Fibroblast of skin of left biceps (primary cell): ENCODE measurements at places on chromosomes 11 and 22.
A peak's percentile ranks its signal among the peaks of the same experiment; 100 is the strongest.

- no peak for DNase-seq
Measured at GRCh38 chr11:47852053-47852452, 3.9 kb upstream of the NUP160 start.

- no peak for DNase-seq
Measured at GRCh38 chr11:27095059-27095458, 54.4 kb downstream of the BBOX1 start.

DNA sequence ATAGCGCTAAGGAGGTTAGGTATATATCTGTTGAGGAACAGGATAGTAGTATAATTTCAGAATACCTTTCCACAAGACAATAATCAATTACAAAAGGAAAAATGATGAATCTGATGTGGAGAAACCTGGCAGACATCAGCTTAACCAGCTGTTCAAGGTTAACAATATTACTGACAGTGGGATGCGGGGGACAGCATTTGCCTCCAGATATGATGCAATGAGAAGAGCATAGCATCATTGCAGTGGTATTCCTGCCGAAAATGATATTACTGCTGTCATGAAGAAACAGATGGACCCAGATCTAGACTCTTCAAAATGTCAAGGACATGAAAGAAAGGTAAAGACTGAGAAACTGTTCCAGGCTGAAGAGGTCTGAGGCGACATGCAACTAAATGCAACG lies 49.7 kb downstream of the RBFOX2 start:
- DNase-seq = no peak

GRCh38 chr11:119573858-119574257 lies 150.9 kb upstream of the THY1 start:
- DNase-seq = no peak

DNA sequence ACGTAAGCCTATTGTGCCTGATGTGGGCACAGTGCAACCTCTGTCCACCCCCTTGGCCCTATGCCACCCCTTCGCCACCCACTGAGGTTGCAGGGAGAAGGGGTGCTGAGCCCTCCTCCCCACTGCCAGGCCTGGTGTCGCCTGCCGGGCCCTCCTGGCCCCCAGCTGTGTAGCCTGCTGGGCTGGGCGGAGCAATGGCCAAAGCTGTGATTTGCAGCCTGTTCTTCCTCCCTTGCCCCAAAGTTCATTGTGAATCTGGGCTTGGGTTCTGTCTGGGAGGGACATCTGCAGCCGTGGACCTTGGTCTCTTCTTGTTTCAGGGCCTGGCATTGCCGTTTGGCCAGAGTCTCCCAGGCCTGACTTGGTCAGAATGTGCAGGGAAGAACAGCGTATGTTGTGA lies 121.9 kb downstream of the PKNOX2 start:
- DNase-seq = no peak

GRCh38 chr11:9716275-9717039 lies 52.6 kb downstream of the SWAP70 start:
- peak; percentile 31 for DNase-seq

GRCh38 chr11:23961503-23962338 lies 535.1 kb upstream of the LUZP2 start:
- no peak for DNase-seq

- no peak for DNase-seq
Measured at GRCh38 chr11:48052183-48053044, 72.1 kb downstream of the PTPRJ start.

- no peak for DNase-seq
Measured at GRCh38 chr11:64028398-64029115, 7.2 kb upstream of the FLRT1 start.

DNA sequence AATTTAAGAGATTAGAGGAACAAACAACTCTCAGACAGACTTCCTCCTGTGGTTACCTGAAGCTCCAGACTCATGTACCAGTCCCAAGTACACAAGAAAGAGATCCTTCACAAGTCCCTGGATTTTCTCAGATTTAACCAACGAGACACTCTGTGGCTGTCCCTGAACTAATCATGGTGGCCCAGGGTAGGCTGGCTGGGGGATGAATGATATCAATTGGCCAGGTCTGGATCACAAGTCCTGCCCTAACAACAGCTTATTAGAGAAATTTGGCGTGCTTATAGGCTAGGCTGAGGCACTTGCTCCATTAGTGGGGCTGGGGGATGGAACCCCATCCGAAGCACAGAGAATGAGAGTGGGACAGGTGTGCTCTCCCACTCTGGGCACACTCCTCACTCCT lies 22.1 kb downstream of the HEPHL1 start:
- no peak for DNase-seq

GRCh38 chr11:32113920-32114203 lies 23.0 kb downstream of the RCN1 start:
- no peak for DNase-seq

DNA sequence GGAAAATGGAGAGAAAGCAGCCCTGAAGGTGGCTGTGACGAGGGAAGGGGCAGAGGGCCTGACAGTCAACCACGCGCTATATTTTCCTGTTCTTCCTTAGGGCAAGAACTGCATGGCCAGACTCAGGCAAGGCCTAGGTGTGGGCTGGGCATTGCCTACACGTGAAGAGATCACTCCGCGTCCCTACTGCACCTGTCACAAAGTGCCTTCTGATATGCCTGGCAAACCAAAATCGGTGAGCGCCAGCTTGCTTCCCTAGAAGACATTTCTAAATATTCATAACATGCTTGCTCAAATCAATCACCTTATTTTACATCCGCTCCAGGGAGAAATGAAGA lies 6.3 kb downstream of the TMEM121B start:
- DNase-seq = no peak

DNA sequence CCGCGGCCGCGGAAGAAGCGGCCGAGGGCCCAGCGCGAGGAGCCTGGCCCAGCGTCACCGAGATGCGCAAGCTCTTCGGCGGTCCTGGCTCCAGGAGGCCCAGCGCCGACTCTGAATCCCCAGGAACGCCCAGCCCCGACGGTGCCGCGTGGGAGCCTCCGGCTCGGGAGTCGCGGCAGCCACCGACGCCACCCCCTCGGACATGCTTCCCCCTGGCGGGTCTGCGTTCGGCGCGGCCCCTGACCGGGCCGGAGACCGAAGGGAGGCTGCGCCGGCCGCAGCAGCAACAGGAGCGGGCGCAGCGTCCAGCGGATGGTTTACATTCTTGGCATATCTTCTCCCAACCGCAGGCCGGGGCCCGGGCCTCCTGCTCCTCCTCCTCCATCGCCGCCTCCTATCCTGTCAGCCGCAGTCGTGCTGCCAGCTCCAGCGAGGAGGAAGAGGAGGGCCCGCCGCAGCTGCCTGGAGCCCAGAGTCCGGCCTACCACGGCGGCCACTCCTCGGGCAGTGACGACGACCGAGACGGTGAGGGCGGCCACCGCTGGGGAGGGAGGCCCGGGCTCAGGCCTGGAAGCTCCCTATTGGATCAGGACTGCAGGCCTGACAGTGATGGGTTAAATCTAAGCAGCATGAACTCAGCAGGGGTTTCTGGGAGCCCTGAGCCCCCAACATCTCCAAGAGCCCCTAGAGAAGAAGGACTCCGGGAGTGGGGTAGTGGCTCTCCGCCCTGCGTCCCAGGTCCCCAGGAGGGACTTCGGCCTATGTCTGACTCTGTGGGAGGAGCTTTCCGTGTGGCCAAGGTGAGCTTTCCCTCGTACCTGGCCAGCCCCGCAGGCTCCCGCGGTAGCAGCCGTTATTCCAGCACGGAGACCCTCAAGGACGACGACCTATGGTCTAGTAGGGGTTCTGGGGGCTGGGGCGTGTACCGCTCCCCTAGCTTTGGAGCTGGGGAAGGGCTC lies 1.2 kb downstream of the ARHGEF17 start:
- DNase-seq = peak; percentile 88

DNA sequence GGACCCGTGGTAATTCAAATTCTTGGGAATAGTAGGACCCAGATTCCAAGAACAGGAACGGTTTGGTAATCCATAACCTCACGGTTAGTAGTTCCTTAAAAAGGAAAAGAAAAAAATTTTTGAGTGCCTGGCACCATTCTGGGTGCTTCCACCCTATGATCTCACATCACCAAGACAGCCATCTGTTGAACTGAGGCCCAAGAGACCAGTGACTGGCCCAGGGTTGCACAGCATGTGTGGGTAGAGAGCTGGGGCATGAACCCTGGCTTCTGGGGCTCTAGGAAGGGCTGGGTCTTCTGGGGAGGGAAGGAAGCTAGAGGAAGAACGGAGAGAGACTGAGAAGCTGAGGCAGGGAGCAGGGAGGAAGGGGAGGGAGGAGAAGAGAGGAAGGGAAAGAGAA lies 4.7 kb upstream of the SPI1 start:
- DNase-seq = no peak

DNA sequence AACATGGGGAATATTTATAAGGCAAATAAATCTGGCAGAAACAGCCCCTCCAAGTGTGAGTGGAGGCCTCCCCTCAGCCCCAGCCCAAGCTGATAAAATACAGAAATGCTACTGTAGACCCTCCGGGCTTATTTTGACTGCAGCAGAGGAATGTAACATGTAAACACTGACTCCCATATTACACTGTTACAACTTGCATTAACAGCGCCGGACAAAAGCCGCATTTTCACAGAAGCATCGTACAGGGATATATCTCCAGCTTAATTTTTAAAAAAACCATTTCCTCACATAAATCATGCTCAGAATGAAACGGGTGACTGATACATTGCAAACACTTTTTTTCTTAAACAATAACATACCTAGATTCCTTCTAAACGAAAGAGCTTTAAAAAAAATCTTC lies 36.6 kb upstream of the COMT start:
- no peak for DNase-seq

GRCh38 chr11:86151174-86152005 lies 82.5 kb upstream of the PICALM start:
- DNase-seq = no peak

DNA sequence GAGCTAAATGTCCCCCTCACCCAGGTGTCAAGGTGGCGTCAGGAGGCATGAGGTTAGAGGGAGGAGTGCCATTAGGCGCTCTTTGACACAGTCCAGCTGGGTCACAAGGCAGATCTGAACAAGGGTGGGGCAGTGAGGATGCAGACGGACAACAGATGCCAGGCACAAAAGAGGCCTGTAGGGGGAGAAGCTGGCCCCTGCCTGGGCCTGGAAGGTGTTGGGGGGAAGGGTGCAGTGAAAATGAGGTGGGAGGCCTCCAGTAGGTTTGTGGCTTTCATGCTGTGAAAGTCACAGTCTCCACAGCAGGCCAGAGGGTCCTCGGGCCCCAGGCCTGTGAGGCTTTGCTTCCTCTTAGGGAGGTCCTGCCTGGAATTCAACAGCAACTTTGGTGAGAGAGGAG lies 85.0 kb upstream of the PLET1 start:
- DNase-seq = no peak

DNA sequence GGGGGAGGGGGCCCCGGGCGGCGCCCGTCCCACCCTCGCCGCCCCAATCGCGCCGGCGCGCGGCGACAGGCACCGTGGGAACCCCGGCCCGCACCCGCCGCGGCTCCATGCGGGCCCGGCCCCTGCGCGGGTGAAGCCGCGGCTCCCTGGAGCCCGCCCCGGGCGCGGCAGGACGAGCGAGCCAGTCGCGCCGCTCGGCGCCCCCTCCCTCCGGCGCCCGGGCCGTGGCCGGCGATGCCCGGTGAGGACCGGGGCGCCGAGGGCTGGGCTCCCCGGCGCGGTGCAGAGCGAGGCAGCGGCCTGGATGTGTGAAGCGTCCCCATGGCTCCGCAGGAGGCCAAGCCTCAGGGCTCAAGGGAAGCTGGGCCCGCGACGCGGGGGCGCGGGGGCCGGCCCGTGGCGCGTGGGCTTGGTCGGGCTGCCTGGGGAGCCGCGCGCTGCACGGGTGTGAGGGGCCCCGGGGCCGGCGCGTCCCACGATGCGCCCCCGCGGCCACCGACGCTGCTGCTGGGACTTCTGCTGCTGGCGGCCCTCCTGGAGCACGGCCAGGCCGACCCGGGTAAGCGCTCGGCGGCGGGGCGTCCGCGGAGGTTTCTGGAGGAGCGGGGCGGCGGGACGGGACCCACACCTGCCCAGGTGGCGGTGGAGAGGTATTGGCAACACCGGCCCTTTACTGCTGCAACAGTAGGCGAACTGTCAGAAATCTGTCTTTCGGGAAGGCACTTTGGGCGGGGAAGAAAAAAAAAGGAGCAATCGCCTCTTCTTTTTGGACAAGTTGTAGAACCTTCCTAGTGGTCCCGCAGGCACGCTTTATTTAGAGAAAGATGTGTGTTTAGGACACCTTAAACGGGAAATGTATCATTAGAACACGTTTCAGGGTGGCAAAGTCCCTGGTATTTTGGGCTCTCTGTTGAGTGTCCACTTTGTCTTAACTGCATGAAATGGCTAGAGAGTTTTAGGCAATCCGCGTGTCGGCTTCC lies 119.4 kb downstream of the HIPK3 start:
- DNase-seq = no peak

DNA sequence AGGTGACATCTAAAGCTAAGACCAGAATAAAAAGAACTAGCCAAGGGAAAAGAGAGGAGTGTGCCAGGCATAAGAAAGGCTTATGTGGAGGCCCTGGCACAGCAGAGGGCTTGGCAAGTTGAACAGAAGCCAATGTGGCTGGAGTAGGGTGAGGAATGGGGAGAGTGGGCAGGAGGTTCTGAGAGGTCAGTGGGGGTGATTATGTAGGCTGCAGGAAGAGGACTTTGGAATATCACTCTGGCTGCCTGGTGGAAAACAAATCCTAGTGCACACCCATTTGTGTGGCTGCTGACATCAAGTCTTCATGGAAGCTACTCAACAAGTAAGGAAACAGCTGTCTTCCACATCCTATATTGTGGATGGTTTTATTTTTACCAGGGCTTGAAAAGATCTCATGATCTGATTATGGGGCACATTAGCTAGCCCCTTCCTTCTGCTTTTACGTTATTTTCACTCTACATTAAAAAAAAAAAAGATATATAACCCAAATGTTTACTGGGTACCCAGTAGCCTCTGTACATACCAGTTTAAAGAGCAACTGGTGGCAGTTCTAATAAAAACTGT lies 3.4 kb downstream of the MRPL16 start:
- no peak for DNase-seq

- DNase-seq = no peak
Measured at GRCh38 chr22:29071261-29072045, 1.4 kb upstream of the KREMEN1 start.

DNA sequence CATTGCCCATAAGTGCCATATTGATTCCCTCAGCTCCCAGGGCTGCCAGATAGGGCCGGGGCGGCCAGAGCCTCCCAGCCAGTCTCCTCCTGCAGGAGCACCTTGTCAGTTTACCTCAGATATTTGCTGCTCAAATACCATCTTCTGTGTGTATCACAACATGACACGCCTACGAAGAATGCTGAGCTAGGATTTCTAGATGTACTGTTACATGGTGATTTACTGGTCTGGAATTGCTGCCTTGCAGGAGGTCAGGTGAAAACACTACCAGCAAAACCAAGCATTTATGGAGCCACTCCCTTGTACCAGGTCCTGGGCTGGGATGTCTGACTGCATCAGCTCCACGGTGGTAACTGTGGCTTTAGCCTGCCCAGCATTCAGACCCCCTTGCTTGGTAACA lies 11.8 kb downstream of the MICAL3 start:
- no peak for DNase-seq
